ENCODE measurements at places on chromosomes 13 and 19.

GRCh38 chr19:17103177-17103576 lies 27.6 kb downstream of the MYO9B start:
- DNase-seq: peak; percentile 50

DNA sequence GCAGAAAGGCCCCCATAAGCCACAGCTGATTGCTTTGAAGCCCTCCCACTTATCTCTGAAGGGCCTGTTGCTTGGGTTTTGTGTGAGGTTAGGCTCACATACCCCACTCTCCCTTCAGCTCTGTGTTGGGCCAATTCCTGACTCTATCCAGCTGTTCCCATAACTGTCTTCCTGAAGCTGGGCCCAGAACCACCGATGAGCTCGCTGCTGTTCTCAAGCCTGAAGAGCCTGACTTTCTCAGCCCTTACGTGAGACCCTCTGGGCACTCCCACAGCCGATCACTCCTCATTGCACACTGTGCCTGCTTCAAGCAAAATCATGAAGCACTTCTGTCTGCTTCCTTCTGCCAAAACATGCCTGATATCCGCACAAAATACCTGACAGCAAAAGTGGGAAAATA lies 124.1 kb downstream of the CRYL1 start:
- DNase-seq: no peak

GRCh38 chr19:17156947-17157302 lies 58.2 kb upstream of the USE1 start:
- no peak for DNase-seq

DNA sequence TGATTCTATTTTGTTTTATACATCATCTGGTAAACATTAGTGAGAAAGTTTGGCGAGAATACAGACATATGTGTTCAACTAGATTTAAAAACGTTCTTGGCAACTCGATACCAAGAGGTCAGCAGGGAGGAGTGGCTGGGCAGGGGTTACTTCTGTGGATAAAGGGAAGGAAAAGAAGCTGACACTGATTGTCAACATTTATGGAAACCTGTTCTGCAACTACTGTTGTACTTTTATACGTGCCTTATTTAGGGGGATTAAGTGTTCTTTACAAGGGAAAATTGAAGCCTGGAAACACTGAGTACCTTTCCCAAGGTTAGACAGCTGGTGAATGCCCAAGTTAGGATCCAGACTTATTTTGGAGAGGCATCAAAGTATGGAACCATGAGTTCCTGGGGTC lies 65.0 kb downstream of the MTUS2 start:
- DNase-seq: no peak

GRCh38 chr19:30155381-30156200 lies 213.6 kb downstream of the URI1 start:
- no peak for DNase-seq

- no peak for DNase-seq
Measured at GRCh38 chr19:342801-343421, 1.7 kb downstream of the MIER2 start.

GRCh38 chr19:40907968-40908735 lies 26.1 kb upstream of the CYP2A7 start:
- DNase-seq: peak; percentile 91

DNA sequence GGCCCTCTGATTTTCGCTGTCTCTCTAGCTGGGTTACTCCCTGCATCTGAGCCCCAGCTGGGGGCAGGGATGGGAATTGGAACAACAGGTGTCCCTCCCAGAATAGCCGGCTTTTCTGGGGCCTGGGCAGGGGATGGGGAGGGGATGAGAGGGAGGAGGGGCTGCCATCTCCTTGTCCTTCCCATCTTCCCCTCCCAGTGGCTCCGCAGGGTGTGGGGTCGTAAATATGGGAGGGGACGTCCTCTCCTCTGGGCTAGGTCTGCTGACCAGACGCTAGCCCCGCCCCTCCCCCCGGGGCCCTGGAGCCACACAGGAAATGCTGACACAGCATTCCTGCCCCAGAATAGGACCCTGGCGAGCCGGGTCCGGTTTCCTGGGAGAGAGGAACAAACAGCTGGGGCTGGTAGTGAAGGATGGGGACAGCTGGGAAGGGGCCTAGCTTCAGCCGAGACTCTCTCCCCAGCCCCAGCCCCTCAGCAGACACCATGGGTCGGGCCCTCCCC lies 1.1 kb downstream of the RYR1 start:
- DNase-seq: peak; percentile 87

GRCh38 chr19:57559008-57559403 lies 657 bp downstream of the ZNF550 start:
- peak; percentile 71 for DNase-seq

- peak; percentile 99 for DNase-seq
Measured at GRCh38 chr19:40623403-40624251, 22.5 kb downstream of the LTBP4 start.

GRCh38 chr19:3481241-3482090 lies 1.1 kb upstream of the SMIM24 start:
- no peak for DNase-seq

- DNase-seq: peak; percentile 64
Measured at GRCh38 chr13:21124852-21125251, 51.5 kb downstream of the SKA3 start.

GRCh38 chr13:55359067-55359466 lies 1781.7 kb upstream of the PRR20A start:
- no peak for DNase-seq

DNA sequence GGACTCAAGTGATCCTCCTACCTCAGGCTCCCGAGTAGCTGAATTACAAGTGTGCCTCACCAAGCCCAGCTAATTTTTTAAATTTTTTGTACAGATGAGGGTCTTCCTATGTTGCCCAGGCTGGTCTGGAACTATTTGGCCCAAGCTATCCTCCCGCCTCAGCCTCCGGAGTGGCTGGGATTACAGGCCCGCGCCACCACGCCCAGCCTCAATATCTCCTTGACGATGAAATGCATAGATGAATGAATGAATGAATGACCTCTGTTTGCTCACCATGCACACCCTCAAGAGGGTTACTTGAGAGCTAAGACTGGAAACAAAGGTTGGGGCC lies 14.9 kb upstream of the AP1M2 start:
- no peak for DNase-seq

DNA sequence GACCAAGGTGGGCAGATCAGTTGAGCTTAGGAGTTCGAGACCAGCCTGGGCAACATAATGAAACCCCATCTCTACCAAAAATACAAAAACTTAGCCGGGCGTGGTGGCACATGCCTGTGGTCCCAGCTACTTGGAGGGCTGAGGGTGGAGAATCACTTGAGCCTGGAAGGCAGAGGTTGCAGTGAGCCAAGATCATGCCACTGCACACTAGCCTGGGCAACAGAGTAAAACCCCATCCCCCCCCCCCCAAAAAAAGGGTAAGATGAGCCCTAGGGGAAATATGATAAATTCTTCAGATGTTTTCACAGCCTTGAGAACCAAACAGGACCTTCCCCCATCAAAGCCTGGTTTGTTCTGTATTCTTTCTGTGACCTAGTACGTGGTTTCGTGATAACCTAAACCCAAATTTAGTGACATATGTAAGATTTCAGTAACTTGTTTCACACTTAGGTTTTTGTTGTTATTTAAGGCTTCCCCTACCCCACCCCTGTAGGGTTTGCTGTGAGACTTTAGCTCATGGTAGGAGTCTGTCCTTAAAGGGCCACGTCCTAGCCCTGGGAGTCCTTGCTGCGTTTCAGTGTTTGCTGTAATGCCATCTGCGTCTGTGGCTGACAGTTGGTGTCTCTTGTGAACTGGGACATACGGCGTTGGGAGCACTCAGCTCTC lies 49.6 kb downstream of the MYO9B start:
- no peak for DNase-seq

GRCh38 chr13:40578055-40578454 lies 88.4 kb downstream of the FOXO1 start:
- DNase-seq: no peak

DNA sequence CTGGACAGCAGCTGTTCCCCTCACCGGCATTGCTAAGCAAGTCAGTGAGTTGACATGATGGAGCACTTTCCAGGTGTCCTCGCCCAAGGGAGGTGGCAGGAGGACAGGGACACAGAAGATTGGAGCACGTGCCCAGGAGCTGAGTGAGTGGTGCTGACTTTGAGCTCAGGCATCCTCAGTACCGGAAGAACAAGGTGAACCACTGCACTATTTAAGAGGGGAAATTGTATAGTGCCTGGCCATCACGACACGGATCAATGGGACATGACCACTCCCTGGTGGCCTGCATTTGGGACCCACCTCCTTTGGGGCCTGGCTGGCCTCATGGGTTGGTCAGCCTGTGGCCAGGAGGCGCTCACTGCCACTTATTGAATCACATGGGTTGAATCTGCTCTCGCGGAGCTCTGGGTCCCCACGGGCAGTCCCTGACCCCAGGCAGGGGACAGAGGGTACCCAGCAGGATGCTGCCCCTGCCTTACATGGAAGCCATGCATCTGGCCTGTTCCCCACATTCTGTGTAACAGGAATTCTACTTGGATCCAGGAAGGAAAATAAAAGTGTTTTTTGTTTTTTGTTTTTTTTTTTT lies 206.9 kb upstream of the ZNF536 start:
- DNase-seq: no peak

DNA sequence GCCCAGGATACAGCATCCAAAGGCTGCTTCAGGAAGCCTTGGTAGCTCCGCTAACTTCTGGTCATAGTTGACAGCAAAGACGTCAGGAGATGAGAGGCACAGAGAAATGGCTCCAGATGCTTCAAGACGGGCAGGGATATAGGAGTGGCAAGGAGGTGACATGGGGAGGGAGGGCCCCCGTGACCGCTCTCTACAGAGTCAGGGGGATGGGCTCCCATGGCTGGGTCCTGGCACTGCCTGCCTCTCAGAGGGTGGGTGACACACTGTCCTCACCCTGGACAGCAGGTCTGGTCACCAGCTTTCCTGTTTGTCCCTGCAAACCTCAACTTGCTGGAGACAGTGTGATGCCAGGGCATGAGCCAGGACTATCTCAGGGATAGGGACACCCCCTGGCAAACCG lies 10.3 kb upstream of the ZNF14 start:
- DNase-seq: no peak

DNA sequence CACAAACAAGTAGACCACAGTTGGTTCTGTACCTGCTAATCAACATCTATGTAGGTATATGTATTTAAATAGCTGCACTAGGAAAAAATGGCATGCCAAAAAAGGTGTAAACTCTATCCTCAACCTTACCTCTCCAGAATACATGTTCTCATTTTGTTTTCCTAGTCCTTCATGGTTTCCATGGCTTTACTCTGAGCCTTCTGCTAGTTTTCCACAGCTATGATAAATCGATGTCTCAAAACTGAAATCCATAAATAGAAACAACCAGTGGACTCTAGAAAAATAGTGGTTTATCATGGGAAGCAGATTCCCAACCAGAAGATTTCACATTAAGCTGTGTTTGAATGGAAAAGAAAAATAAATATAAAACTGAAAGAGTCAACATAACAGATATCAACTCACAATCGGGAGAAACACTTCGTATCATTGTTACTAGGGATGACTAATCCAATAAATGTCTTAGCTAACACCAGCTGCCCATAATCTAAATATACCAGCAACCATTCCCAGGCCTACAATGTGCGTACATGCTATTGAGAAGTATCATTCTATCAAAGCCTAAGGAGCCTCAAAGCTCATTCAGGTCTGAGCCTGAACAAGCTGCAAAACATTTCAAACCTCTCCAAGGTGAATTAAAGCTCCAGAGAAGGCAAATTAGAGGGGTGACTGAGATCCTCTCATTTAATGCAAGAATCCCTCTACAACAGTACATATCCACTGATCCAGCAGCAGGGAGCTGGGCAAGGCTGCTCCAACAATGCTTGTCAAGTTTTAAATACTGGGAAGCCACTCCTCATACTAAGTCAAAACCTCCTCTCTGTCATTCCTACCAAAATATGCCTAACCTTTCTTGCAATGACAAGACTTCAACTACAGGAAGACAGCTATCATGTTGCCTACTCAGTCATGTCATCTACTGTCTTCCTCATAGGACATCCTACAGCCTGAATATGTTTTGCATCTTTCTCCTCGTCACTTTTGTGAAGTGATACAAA lies 90.2 kb downstream of the KCTD12 start:
- DNase-seq: no peak

DNA sequence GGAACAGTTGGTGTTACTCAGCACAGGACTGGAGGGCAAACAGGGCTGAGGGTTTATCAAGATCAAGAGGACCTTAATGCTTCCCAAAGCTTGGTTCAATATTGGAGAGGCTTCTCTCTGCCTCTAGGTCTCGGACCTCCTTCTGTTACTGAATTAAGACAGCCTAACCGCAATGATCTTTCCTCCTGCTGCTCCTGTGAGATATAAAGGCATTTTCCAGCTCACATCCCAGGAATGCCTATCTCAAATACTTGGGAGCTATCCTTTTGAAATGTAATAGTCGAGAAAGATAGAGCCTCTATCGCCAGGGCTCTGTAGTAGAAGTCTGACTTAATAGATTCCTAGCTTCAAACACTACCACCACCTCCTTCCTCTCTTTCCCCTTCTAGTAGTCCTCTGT lies 1475.0 kb downstream of the SLITRK1 start:
- peak; percentile 3 for DNase-seq

DNA sequence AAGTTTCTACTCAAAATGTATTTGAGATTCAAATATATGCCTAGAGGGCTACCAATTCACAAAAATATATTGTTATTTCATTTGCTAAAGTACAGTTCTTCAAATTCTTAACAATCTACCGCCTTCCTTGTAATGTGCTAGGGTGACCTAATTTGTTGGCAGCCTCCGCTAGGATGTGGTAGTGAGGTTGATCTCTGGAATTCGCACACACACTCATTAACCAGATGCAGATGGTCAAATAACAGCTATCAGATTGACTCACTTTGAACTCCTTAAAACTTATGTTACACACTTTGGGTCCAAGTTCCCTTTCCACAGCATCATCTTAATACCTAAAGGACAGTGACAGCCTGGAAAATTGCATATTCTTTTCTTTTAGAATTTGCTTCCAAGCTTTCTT lies 367.3 kb downstream of the DCT start:
- no peak for DNase-seq

DNA sequence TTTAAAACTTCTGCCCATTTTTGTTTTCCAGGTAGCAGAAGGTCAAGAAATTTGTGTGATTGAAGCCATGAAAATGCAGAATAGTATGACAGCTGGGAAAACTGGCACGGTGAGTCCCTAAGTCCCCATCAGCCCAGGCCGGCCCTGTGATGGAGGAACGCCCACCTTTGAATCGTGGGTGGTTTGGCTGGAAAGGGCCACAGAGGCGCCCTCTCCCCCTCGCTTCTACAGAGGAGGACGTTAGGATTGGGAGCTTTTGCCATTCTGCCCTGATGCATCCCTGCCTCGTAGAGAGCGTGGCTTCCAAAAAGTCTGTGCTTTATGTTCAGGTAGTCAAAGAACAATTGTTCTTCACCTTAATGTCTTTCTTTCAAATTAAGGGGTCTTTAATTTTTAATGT lies 60.9 kb downstream of the GGACT start:
- no peak for DNase-seq

DNA sequence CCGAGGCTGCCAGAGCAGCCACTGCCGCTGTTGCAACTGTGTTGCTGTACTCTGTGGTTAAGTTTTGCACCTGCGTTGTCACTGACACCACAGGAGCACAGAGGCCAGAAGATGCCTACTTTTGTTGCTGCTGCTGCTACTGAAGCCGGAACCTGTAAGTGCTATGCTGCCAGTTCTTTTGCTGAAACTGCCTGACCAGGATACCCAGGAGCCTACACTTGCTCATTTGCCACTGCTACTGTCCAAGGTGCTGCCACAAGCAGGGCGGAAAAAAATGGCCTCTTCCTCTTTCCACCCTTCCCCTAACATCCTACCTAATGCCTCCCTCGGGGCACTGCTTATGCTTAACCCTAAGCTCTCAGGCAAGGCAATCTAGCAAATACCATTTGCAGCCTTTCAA lies 29.0 kb upstream of the NBEA start:
- DNase-seq: peak; percentile 68

- DNase-seq: no peak
Measured at GRCh38 chr19:21321996-21322395, 7.2 kb downstream of the ZNF708 start.

Data from iPS-NIHi11 (cell line).